ENCODE measurements at places on chromosomes 2 and 18.

DNA sequence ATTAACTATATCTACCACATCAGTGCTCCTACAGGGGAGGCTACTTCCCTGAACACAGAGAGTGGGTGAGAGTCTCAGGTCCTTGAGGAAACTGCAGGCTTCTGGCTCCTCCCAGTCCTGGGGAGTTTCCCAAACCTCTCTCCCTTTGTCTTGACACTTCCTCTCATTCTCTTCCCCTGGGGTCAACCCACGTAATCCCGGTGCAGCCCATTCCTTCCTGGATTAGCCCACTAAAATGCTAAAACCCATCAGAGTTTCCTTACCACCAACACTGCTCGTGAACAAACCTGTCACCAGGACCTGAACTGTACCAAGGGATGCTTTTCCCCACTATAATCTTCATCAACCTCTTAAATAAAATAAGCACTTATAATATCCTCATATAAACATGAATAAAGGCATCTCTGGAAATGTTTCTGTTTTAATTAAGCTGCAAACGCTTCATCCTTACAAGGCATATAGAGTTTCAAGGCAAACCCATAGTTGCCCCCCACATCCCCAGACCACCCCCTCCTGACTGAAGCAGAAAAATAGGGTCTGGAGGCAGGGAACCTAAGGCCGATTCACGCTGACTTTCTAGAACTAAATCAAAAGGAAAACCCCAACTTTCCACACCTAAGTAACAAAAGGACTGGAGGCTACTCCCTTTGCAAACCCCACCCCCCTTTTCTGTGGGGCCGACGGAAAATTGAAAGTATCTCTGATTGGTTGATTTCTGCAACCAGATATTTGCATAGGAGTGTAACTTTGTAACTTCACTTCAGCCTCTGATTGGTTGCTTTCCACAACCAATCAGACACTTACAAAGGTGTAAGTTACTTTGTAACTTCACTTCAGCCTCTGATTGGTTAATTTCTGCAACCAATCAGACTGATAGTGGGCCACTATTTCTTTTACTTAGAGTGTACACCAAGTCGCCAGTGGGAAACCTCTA, 19.0 kb downstream of the TMSB10 start:
- no peak for DNase-seq

DNA sequence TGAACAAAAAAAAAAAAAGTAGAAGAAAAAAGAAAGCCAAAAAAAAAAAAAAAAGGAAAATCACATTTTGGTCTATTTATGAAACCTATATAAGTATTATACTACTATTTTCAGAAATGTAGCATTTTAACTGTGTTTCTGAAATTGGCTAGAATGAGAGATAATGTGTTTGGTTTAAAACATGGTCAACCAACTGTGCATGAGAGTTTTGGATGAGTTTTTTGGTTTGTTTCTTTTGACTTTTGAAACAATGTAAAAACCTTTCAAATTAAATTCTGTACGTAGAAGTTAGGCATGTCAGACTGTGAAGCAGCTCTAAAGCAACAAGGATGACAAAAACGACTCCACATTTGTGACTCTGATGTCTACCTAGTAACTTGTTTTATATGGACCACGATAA, 34.6 kb downstream of the SPC25 start:
- DNase-seq: no peak

- no peak for DNase-seq
Observed at GRCh38 chr2:120819720-120820210, 84.1 kb downstream of the GLI2 start.

- DNase-seq: no peak
Observed at GRCh38 chr2:199772035-199772976, 78.7 kb downstream of the FTCDNL1 start.

- DNase-seq: no peak
Observed at GRCh38 chr2:181305301-181306123, 151.7 kb upstream of the ITGA4 start.

DNA sequence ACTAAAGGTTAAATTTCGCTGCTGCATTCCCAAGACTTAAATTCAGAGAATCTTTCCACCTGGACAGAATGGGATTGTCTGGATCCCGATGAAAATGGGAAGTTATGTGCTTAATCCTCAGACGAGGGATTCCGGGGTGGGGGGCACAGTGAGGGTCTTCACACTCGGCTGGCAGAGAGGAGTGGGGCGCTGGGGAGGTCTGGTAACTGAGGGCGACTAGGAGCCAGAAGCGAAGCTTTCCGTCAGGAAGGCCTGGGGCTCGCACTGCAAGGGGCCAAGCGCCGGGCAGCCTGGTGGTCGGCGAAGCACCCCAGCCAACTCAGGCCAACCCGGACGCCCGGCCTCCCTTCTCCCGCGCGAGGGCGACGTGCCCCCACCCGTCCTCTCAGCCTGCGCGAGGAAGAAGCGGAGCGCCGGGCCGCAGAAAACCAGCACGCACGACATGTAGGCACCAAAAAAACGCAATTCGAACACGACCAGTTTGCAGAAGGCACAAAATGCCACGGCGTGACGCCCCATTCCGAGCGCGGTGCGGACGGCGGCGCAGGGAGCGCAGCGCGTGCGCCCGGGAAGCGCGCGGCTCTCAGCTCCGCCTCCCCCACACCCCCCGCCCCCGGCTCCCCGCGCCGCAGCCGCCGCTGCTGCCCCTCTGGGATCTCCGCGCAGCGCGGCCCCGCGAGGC, 188.1 kb downstream of the ZEB2 start:
- no peak for DNase-seq

DNA sequence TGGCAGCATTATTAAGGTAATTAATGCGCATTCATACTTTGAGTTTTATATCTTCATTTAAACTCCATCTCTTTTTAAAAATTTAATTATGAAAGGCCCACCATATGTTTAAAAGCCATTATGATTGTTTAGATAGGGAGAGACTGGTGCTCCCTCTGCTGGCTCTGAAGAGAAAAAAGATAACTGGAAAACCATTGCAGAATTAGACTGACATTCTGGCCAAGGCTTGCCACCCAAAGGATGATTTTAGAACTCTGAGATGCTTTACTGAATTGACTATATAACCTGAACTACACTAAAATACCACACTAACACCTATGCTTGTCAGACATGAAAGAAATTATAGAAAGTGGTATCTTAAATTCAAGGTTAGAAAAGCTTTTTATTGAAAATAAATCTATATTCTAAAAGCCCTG, 127.6 kb upstream of the SPOPL start:
- DNase-seq: peak; percentile 52

All from NCI-H2081 (cell line).